ENCODE measurements at places on chromosomes 5 and 9.
A peak's percentile ranks its signal among the peaks of the same experiment; 100 is the strongest.

- DNase-seq, result no peak
Observed at GRCh38 chr9:23073136-23073535, 626.5 kb downstream of the DMRTA1 start.

DNA sequence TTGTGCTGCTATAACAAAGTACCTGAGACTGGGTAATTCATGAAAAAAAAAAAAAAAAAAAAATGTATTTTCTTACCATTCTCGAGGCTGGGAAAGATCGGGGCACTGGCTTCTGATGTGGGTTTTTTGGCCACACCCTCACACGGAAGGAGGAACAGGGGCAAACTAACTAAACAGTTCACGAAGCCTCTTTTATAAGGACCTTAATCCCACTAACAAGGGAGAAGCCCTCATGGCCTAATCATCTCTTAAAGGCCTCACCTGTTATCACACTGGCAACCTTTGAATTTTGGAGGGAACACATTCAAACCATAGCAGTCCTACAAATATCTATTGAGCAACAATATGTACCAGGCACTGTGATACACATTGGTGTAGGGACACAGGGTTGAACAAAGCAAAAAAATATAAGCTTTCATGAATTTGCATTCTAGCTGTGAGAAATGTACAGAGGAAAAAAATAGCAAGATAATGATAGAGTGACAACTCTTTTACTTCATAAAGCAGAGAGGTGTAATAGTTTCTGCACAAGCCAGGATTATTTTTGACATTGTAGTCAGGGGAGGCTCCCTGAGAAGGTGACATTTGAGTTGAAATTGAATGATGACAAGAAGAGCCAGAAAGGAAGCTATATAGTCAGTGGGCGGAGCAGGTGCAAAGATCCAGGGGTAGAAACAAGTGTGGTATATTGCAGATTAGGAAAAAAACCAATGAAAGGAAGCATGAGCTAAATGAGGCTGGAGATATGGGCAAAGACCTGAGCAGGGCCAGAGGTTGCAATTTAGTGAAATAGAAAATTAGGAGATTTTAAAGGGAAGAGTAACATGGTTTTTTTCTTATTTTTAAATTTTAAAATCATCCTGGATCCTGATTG is 68.1 kb upstream of the GRAMD2B start:
- no peak for DNase-seq

DNA sequence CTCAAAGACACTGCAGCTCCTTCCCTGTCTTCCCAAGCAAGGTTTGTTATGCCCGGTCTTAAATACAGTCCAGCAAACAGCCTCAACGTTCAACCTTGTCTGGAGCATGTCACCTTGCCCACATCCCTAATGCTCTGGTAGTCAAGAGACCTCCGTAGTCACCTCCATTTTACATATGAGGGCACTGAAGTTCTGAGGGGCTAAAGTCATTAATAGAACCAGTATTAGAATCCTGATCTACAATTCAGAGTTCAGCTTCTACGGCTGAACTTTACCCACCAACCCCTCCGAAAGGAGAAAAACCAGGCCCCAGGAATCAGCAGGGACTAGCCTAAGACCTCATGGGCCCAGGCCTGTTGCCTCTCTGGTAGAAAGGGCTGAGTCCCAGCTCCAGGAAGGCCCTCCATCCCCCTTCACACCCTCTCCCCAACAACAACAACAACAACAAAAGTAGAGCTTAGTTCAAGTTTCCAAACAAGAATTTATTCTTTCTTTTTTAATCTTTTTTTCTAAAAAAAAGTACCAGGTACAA is 795 bp upstream of the STOML2 start:
- no peak for DNase-seq

GRCh38 chr5:93186076-93186682 is 394.8 kb downstream of the NR2F1-AS1 start:
- no peak for DNase-seq

DNA sequence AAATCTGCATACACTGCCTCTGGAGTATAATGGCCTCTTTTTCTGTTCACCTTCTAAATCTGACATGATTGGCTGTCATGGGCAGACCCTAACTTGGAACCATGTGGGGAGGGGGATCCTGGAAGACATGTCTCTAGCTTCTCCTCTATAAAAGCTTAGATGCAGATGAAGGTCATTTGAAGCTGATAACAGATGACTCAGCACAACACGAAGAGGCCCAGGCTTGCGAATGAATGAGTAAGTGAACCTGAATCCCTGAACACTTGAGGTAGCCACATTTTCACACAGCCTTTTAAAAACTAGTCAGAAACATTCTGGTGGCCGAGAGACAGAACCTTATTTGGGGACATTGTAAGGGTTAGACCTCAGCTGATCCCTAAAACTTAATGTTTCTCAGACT is 282.6 kb downstream of the ELAVL2 start:
- no peak for DNase-seq

DNA sequence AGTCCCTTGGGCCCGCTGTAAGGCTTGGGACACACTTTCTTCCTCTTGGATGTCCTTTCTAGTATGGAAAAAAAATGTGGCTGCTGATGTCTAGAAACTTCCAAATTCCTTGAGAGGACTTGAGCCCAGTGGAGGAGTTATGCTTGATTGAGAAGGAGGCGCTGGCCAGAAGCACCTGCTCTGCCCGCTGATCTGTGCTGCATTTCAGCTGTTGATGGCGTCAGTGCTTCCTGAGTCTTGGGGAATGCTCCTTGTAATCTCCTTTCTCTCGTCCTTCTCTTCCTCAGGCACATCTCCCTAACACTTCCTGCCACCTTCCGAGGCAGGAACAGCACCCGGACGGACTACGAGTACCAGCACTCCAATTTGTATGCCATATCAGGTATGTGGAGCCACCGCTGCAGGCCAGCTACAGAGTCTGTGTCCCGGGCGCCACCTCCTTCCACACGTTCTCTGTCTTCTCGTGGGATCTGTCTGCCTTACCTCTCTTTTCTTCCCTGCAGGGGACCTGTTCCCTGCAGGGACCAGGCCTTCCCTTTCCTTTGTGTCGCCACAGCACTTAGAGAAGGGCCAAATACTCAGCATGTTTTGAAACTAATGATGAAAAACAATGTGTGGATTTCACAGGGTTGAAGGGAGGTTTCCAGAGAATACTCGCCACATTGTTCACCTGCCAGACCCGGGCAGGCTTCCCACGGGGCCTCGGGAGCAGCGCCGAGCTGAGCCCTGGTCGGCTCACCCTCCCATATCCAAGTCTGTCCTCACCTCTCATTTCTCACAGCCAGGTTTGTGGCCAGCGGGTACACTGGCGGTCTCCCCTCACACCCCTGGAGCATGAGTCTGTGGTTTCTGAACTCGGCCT is 95.2 kb downstream of the MVB12B start:
- no peak for DNase-seq

DNA sequence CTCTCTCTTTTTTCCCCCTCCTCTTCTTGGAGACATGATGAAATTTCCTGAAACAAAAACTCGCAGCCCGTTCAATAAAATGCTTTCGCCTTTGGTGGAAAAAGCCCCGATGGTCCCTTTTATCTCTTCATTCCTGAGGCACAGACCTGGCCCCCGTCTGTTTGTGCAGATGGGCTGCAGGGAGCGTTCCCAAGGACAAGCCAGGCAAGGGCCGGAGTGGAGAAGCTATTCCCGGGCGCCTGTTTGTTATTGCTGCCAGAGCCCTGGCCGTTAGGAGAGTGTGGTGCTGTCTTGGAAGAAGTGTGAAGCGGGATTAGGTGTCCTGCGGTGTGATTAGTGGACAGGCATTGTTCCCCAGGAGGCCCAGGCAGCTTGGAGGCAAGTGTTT is 71.9 kb downstream of the SMIM23 start:
- DNase-seq, result no peak

- DNase-seq, result no peak
Observed at GRCh38 chr5:67496051-67496450, 299.5 kb upstream of the CD180 start.

DNA sequence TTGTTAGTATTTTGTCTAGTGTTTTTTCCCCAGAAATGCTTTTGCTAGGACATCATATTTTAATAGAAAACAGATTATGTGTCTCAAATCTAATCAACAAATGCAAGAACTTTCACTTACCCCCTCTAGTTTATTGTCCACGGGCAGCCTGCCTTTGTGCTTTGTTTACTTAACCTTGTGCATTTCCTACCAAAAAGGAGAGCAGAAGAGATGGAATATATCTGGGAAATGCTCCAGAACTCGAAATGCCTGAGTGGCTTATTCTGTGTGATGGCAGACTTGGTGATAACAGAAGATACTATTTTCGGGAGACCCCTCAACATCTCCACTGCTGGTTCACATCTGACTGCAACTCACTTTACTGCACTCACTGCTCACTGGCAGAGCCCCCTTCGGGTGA is 33.3 kb upstream of the SPDL1 start:
- no peak for DNase-seq

GRCh38 chr9:33111631-33112030 is 35.2 kb upstream of the SMU1 start:
- no peak for DNase-seq

DNA sequence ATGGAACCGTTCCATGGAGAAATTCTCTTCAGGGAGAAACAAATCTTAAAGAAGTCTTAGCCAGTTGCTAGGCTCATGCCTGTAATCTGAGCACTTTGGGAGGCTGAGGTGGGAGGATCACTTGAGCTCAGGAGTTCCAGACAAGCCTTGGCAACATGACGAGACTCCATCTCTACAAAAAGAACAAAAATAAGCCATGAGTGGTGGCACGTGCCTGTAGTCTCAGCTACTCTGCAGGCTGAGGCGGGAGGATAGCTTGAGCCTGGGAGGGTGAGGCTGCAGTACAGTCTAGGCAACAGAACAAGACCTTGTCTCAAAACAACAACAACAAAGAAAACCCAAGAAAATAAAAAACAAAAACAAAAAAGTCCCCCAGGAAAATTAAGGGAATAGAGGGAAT is 8.2 kb downstream of the HSPB3 start:
- no peak for DNase-seq

GRCh38 chr5:149004559-149004958 is 58.3 kb downstream of the SH3TC2 start:
- DNase-seq, result no peak

DNA sequence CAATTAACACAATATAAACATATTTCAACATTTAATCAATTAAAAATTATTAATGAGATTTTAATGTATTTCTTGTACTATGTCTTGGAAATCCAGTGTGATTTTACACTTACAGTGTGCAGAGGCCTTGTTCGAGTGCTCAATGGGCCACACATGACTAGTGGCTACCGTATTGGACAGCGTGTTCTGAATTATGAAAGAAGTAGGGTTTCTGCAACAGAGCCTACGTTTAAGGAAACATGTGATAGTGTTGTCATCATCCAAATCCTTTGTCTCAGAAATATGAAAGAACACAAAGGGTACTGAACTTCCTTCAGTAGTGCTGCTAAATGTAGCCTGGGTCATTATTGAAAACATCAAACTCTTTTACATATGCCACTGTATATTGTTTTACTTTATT is 29.5 kb downstream of the NPR3 start:
- no peak for DNase-seq

DNA sequence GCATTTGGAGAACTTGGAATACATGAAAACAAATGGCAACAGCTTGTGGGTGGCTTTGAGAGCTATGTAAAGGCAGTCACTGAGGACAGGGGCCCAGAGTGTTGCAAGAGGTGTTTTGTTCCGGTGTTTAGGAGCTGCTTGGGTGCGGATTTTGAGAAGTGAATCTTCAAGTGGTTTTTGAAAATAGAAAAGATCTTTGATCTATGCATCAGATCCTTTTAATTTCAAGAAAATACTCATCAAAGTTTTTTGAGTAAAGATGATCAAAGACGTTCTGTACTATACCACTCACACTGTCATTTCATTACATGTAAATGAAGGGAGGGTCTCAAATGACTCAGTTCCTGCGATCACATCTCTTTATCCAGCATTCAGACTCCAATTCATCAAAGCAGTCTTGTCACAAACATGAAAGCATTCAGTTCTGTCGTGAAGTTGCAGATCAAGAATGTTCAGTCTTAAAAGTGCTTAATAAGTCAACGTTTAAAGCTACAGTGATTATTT is 112.5 kb downstream of the WDR41 start:
- peak; percentile 30 for DNase-seq

DNA sequence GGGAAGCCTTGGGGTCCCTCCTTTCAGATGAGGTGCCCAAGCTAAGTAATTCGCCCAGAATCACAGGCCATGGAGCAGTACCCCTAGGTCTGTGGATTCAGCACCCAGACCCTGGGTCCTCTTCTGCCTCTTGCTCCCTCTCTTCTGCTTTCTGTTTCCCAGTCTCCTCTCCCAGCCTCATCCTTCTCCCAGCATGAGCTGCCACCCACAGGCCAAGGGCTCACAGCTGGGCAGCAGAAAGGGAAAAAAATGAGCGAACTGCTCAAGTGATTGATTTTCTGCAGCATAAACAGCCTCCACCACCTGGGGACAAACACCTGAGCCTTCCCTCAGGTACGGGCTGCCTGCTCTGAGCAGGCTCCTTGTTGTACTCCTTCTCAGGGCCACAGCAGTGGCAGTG is 113.9 kb upstream of the SAP30L start:
- no peak for DNase-seq

- no peak for DNase-seq
Observed at GRCh38 chr5:10648806-10649665, 85.2 kb downstream of the ANKRD33B start.

DNA sequence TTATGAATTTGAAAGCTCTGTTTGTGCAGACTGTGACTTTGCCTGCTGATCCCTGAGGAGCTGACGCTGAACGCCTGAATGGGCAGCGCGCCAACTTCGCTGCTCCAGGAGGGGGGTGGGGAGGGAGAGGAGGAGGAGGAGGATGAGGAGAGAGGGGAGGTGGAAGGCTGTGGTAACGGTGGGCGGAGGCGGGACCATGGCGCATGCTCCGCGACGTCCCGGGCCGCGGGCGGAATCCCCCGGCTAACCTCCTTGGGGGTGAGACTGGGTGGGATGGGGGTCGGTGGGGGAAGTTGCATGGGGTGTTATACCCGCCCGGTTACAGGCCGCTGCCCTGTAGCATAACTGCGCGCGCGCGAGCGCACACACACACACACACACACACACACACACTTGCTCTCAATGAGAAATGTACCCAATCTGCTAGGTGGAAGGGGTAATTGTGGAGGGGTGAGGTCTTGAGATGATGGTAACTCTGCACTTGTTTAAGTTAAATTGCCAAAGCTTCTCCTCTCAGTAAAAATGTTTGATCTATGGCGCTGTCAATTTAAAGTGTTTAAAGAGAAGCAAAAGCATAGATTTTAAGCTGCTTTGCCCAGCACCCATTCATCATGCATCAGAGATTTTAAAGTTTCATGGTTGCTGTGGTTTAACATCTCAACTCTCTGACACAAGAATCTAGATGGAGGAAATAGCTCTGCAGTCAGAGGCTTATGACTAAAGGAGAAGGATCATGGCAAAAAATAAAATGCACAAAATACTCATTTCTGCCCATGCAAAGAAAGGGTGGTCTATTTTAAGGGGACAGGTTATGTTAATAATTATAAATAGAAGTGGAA is 76.6 kb upstream of the TBCA start:
- no peak for DNase-seq

- no peak for DNase-seq
Observed at GRCh38 chr5:13276156-13276555, 668.3 kb downstream of the DNAH5 start.

DNA sequence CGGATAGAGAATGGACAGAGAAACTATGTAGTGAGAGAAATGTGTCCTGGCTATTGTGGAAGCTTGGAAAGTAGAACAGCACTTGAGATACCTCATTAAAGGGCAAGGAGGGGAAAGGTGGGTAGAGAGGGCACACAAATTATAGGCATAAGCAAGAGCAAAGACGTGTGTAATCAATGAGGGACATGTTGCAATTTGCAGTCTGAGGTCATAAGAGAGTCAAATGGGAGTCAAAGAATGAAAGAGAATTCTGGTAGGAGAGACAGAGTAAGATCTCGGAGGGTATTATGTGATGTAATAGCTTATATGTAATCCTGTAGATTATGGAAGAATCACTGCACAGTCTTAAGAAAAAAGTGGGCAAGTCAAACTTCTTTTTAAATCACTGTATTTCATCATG is 312.0 kb upstream of the RGMB start:
- DNase-seq, result no peak

Measured in stimulated activated CD4-positive, alpha-beta T cell treated with anti-CD3 and anti-CD28 coated beads, Interleukin-12 subunit alpha, Interleukin-12 subunit beta, amount 100 ng/mL, for 4 hours (primary cell).